ENCODE measurements at places on chromosomes 3 and 15.
A peak's percentile ranks its signal among the peaks of the same experiment; 100 is the strongest.

DNA sequence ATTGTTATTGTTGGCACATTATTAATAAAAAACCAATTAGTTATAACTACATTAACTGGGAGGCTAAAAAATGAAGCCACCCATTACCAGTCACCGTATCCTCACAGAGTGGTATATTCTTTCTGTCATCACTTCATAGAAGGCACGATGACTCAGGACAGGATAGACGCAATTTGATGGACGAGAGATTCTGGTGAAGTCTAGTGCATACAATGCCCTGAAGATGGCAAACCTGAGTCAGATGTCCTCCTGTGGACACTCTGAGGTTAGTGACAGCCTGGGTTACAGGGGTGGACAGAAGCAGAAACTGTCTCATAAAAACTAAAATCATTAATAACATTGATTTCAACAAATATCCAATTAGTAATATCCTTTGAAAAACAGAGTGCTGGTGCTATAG is 150.3 kb downstream of the SLC9A9 start:
- DNase-seq = peak; percentile 56

DNA sequence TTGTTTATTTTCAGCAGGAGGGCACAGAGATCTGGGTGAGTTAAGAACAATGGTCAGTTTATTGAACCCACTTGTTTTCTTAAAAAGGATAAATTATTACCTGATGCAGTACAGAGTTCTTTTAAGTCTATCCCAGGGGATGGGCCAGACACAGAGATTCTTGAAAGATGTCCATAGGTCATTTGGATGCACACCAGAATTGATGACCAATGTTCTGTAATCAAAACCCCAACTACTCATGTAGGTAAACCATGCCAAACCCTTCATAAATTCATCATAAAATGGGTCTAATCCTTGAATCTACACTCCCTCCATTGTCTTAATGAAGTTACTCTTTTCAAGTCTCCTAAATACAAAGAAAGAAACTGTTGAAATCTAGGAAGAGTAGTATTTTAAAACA is 273.0 kb upstream of the COL8A1 start:
- DNase-seq = no peak

DNA sequence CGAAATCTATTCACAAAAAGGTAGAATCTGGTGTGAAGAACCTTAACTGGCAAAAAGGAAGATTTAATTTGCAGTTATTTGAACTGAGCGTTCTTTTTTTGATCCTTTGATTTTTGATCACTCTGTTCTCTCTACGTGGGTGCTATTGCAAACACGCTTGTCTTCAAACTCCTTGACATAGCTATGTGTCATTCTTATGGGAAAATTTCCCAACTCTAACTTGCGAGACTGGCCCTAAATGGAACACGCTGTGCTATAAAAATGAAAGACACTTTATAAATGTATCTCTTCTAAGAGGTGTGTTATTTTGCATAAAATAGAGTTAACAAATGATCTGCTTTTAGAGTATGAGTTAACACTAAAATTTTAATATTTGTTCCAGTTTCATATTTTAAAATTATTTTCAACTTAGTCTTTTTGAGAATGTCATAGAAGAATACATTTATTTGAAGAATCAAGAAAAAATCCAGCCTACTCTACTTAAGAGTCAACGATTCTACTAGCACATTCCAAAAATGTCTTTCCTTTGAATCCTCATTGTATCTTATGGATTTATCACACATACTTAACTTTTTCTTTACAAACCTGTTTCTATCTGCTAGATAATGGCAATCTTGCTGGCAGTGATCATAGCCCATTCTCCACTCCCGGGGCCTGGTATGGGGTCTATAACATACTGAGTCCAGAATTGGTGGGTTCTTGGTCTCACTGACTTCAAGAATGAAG is 610.0 kb upstream of the TBL1XR1 start:
- DNase-seq = no peak

GRCh38 chr15:73986055-73986775 is 5.9 kb downstream of the STOML1 start:
- no peak for DNase-seq

DNA sequence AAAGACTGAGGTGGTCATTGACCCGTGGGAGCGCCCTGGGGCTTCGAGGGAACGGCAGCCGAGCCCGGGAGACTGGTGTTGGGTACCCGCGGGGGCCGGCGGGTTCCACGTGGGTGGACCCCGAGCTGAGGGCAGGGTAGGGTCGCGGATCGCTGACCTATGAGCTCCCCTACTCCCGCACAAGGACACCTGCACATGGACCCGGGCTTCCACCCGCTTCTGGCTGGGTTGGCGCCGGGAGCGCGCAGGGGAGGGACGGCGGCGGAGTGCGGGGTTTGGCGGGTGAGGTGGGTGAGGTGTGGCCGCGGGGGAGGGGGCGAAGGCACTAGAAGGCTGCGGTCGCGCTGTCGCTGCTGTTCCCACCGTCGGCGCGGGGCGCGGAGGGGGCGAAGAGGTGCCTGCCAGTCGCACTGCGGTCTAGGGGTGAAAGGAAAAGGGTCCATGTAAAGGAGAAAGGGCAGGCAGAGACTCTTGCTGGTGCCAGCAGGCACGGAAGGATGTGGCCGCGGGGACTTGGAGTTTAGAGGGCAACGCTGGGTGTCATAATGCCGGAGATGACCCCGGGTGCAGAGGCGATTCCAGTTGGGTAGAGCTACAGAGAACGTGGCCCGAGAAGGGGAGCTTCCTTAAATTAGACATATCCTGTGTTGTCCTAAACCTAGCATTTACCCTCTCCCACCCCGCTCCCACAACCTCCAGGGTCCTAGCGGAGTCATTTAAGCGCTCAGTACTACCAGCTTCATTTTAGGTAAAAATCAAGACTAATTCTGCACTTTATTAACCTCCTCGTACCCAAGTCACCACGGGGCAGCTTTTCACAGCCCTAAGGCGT is 245.9 kb upstream of the TOPAZ1 start:
- DNase-seq = peak; percentile 18

DNA sequence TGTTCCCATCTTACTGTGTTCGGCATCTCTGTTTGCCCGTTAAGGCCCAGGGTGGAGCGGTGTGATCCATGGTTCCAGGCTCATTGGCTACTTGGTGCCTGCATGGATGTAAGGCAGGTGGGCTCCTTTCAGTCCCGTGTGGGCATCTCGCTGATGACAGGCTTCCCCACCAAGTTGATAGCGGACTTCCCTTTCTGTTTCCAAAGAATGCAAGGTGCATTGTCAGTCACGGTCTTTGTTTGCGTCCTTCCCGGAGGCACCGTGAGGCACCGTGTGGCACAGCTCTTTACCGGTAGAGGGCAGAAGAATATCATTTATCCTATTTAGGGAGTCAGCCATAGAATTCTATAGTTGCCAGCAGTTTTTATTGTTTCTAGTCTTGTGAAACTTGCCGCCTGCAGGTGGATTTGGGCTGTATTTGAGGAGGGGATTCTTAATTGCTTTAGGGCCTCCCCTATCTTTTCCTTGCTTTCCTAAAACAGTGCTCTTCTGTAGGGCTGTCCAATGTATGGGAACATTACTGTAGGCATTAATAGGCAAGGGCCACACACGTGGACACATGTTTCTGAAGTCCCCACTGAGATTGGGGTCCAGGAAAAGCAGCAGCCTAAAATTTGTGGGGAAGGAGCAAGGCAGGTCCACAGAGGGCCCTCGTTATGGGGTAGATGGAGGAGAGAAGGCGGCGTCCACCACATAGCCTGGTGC is 244.1 kb downstream of the SLCO3A1 start:
- peak; percentile 26 for DNase-seq

DNA sequence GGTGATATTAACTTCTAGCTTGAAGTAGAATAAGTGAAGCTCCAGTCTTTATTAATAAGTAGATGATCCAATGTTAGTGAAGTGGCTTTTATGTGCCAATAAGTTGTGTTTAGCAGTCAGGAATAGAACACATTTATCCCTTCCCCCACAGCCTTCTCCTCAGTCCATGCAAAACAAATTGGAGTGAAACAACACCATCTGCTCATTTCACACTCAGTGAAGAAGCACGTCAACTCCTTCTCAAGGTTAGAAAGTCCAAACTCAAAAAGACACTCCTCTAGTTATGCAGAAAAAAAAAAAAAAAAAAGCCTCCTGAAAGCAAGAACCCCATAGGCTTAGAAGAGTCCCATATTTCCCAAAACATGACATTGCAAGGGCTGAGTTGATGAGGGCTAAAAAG is 18.0 kb upstream of the NEO1 start:
- no peak for DNase-seq

GRCh38 chr3:162544246-162544645 is 1047.6 kb downstream of the OTOL1 start:
- DNase-seq = no peak

DNA sequence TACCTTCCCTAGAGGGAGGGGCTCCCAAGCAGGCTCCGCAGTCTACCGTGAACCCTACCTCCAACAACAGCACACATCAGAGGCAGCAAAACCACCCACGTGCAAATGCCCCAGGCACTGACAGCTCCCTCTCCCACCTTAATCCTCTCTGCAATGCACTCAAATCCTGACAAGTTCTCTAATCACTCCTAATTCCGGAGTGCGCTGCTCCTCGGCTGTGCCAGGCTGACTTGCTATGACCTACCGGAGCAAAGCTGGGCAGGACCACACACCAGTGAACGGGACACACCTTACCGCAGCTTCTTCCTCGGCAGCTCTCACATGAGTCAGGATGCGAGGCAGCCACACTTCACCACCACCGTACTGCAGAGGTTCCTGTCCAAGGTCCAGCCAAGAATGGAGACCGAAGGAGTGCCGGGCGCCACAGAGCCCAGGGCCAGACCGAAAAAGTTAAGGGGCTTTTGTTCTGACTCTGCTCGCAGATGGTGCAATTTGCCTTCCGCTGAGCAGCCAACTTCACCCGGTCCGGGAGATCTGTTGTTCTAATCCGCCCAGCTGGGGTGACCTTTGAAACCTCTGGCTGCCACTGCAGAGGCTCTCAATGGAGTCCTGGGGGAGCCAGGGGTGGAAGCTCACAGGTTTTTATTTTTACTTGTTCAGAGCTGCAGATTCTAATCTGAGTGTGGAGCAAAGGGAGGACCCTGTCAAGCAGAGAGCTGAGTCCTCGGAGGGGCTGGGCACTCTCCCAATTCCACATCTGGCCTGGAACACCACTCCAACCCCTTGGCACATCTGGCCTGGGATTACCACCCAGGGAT is 84.4 kb downstream of the MYLK start:
- no peak for DNase-seq

DNA sequence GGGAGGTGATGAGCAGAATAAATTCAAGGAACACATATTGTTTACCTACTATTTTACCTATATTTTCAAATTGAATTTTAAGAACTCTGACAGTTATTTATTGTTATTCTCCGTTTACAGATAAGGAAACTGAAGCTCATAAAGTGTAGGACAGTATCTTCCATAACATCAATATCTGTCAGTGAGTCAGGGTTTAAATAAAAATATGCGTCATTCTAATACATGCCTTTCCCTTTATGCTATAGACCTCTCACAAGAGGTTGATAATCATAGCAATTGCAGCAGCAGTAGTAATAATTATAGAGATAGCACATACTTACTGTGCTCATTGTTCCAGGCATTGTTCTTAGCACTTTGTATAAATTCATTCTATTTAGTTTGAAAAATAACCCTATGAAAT is 101.1 kb downstream of the EPHA6 start:
- DNase-seq = no peak

DNA sequence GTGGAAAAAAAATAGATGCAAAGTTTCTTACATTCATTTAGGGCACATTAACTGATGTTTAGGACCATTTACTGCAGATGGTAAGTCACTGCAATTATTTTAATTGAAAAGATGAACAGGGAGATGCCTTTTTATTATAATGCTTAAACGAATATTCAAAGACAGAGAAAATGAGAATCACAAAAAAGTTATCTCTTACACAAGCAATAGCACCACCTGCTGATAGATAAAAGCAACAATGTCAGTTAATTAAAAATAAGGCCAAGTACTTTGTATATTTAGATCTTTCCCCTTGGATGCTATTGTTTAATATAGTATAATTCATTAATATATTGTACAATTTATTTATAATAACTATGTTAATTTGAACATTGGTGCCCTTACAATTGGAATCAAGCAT is 55.9 kb downstream of the IFT80 start:
- DNase-seq = peak; percentile 42

- no peak for DNase-seq
Observed at GRCh38 chr3:143640774-143641173, 207.5 kb downstream of the SLC9A9 start.

DNA sequence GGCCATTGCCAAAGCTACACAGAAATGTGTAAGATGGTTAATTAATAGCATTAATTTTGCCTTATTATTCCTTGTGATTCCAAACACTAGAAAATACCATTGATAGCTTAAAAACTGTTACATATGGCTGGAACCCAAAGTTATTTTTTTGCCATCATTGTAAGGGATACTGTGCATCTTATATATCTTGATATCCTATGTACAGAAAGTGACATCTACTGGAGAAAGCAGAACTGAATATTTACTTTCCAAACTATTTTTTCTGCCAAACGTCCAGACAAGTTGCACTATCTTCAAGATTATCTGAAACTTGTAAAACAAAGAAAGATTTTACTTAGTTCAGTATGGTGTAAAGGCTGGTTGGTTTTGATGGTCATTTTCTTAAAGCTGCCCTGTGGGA is 33.3 kb upstream of the MEIS2 start:
- DNase-seq = no peak

GRCh38 chr3:161171639-161172552 is 49.2 kb upstream of the NMD3 start:
- peak; percentile 32 for DNase-seq

- peak; percentile 71 for DNase-seq
Observed at GRCh38 chr3:58994746-58995330, 55.0 kb downstream of the CFAP20DC start.

DNA sequence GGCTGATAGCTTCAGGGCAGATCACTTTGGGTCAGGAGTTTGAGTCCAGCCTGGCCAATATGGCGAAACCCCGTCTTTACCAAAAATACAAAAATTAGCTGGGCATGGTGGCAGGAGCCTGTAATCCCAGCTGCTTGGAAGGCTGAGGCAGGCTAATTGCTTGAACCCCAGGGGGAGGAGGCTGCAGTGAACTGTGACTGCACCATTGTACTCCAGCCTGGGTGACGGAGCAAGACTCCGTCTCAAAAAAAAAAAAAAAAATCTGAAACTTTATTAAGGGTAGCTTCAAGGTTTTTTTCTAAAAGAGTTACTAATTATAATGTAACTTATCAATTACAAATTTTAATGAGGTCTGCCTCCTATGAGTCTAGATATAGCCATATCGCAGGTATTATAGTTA is 5.1 kb downstream of the NECTIN3 start:
- DNase-seq = no peak

GRCh38 chr3:90184861-90185260 is 1077.4 kb downstream of the EPHA3 start:
- no peak for DNase-seq

DNA sequence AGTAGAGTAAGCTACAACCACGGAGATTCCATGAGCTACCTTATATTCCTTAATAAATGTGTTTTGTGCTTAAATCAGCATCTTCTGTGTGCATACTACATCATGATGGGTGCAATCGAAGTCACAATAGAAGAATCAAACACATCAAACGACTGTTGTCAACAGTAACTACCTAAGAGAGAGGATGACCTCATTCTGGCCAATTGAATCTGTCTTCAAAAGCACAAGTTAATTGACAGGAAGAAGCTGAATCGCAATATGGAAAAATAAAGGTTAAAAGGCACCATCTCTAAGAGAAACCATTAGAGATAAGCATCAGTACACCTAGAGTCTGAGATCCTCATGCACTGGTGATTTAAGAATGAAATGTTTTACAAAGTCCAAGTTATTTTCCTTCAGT is 39.0 kb downstream of the CD200R1L start:
- peak; percentile 68 for DNase-seq

- no peak for DNase-seq
Observed at GRCh38 chr3:126617571-126617970, 37.4 kb downstream of the TXNRD3 start.

- no peak for DNase-seq
Observed at GRCh38 chr3:115986555-115987207, 363.4 kb downstream of the GAP43 start.

- DNase-seq = peak; percentile 86
Observed at GRCh38 chr3:61894988-61895935, 333.9 kb downstream of the PTPRG start.

Measured in NCI-H146 (cell line).